ENCODE measurements at places on chromosomes 5 and 9. TPM values are rescaled to one million over a fixed set of nuclear protein-coding genes. Genes with fewer than 3 reads are reported as not detected.

FCN1 gene
- total RNA-seq = 0.12 TPM

RGS3 gene
- 22.8 TPM for total RNA-seq

PCDHGA6 gene
- total RNA-seq = 1.2 TPM

ZBTB34 gene
- total RNA-seq = 2.5 TPM

ANKRD55 gene
- total RNA-seq = not detected

TEX48 gene
- total RNA-seq = not detected

DNA sequence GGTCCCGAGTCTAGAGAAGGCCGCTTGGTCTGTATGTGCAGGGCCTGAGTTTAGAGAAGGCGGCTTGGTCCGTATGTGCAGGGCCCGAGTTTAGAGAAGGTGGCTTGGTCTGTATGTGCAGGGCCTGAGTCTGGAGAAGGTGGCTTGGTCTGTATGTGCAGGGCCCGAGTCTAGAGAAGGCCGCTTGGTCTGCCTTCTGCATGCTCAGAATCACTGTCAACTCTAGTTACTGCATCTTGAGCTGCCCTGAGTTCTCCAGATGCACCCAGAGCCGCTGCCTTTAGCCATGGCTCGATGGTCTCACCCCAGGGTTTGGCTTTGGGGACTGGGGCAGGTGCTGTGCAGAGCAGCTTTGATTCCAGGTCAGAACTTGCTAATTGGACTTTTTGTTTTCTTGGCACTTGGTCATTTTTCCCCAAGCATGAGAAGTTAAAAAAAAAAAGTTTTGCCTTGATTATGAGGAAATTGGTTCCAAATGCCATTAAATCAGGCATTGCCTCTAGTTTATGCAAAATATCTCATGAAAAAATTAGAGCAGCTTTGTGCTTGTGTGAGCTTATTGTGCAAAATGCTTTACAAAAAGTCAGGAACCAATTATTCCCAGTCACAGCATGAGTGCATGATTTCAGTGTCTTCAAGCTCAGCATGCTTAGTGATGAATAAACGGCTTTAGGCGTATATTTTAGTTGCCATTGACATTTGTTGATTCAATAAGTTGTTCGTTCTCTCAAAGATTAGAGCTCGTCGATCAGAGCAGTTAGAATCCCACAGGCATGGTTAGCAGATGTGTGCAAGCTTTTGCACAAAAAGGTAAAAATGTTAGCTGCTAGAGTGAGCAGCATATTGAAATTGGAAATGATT, 25.4 kb upstream of the EXOC3 start:
- ATAC-seq = no peak

GRCh38 chr9:115404311-115404710, 286.4 kb upstream of the TNC start:
- ATAC-seq = no peak

DNA sequence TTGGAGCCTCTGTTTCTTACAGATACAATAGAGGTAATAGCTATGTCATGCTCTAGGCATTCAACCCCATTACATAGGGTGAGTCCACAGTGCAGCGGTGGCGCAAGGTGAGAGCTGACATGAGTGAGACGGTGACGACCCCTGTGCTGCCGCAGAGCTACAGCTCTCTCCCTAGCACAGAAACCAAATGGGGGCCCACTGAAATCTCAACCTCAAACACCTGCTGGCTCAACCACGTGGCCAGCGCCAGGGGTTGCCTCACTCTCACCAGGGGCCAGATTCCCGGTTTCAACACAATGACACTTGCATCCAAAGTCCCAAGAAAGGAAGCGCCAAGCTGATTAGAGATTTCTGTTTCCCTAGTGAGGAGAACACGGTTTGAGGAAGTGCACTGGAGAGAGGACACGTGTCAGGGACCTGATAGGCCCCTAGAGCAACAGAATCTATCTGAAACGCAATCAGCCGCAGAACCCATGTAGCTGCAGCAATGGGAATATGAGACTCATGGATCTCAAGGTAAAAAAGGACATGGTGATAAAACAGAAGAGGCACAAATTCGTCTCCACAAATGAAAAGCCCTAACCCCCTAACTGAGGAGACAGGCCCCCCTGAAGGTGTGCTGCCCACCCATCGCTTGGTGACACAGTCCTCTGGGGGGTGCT, 114.3 kb downstream of the CRB2 start:
- ATAC-seq = no peak

DNA sequence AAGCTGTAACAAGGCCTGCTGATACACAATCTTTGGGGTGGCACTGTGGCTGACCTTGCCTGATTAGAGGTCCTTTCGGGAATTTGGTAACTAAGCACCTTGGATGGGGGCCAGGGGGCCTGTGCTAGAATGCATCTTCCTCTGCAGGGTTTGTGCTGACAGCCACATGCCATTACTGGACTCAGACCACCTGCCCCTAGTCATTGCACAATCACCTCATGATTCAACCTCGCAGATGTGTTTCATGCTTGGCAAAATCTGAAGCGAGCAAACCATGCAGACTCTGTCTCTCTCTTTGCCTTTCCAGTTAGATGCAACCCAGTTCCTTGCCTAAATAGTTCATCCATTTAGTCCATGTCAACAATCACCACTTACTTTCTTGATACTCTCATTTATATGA, 96.5 kb upstream of the ERCC6L2 start:
- no peak for ATAC-seq

DNA sequence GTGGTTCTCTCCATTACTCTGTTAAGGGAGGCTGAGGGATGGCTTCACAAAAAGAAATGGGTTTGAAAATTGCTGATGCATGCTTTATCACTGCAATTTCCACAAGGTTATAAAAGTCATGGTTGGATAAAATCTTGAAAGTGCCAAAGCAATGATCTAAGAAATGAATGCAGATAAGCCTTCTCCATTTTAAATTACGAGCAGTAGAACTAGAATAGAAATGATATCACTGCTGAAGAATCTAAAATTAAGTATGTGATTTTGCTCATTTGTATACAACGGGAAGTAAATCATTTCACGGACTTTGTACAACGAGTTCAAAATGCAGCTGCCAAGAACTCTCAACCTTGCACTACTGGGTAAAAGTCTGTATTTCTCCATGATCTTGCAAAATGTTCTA, 299.0 kb downstream of the PRELID2 start:
- no peak for ATAC-seq

DNA sequence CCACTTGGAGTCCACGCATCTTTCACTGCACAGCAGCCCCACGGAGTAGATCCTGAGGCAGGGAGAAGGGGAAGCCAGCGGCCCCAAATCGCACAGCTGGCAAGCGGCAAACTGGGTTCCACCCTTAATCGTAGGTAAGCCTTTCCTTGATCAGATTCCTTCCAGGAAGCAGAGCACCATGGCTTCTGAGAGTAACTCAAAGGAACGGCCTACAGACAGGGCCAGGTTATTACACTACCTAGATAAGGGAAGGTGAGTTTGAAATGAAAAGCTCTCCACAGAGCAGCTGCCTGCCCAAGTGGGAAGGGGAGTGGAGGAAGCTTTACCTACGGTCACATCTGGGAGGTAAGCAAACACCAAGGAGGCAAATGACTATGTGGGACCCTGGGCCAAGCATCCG, 7.9 kb downstream of the DAP start:
- ATAC-seq = no peak

DNA sequence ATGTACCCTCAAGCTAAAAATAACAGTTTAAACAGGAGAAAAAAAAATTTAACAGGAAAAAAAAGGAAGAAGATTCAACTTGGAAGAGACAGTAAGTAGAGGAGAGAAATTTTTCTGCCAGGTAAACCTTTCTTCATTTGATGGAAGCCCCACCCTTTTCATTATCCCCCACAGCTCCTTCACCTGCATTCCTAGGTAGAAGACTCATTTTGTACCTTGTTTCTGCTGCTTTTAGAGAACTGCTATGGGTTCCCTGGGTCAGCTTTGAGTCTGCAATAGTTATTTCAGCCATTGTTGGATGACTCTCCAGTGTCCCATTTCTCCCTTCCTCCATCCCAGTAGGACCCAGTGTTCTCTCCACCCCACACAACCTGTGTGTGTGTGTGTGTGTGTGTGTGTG, 74.1 kb upstream of the CPEB4 start:
- no peak for ATAC-seq

GRCh38 chr5:73300337-73301207, 127.6 kb downstream of the TMEM174 start:
- no peak for ATAC-seq

GRCh38 chr5:166719991-166720390, 1571.5 kb upstream of the WWC1 start:
- ATAC-seq = no peak
